Activated naive CD4-positive, alpha-beta T cell treated with anti-CD3 and anti-CD28 coated beads, Interleukin-2, amount 50 U/mL, for 16 hours (primary cell): ENCODE measurements at places on chromosomes 6 and 20.

DNA sequence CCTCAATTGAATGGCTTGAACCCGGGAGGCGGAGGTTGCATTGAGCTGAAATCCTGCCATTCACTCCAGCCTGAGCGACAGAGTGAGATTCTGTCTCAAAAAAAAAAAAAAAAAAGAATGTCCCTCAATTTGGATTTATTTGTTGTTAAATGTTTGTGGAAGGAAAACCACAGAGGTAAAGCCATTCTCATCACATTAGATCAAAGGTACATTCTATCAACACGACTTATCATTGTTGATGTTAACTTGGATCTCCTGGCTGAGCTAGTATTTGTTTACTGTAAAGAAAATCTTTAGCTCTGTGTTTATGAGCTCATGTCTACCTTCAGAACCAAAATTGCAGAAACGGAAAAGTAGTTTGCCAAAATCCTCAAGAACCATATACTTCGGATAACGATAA, 91.4 kb upstream of the SALL4 start:
- DNase-seq: no peak

- DNase-seq: peak; percentile 81
Observed at GRCh38 chr6:2940010-2940850, 31.1 kb downstream of the SERPINB6 start.

GRCh38 chr20:37885042-37885441, 17.9 kb upstream of the VSTM2L start:
- DNase-seq: no peak

GRCh38 chr6:17179530-17180073, 77.8 kb downstream of the STMND1 start:
- DNase-seq: no peak

GRCh38 chr6:41049955-41050354, 3.0 kb upstream of the APOBEC2 start:
- DNase-seq: no peak
